Activated naive CD4-positive, alpha-beta T cell treated with anti-CD3 and anti-CD28 coated beads, Interleukin-2, amount 50 U/mL, for 72 hours (primary cell): ENCODE measurements at places on chromosomes 2 and 18. TPM values are rescaled to one million over a fixed set of nuclear protein-coding genes. Genes with fewer than 3 reads are reported as not detected.

GAL3ST2 gene
- 0.16 TPM for total RNA-seq

KCNG2 gene
- not detected for total RNA-seq

CDH19 gene
- total RNA-seq = not detected

FARSB gene
- 30.8 TPM for total RNA-seq

SPP2 gene
- total RNA-seq = not detected

REG3G gene
- total RNA-seq = not detected

PTGR3 gene
- total RNA-seq = 31.6 TPM

AFF3 gene
- 1.5 TPM for total RNA-seq

CHRNA1 gene
- total RNA-seq = not detected

ARL6IP6 gene
- total RNA-seq = 27.0 TPM

CCDC148 gene
- 0.08 TPM for total RNA-seq

SERPINB12 gene
- not detected for total RNA-seq

FIGN gene
- not detected for total RNA-seq

LAMA1 gene
- not detected for total RNA-seq

SLC30A3 gene
- total RNA-seq = 0.88 TPM

APLF gene
- 2.1 TPM for total RNA-seq

PPM1B gene
- total RNA-seq = 40.6 TPM

VPS4B gene
- total RNA-seq = 48.5 TPM

HSBP1L1 gene
- 21.6 TPM for total RNA-seq

SAG gene
- 0.05 TPM for total RNA-seq

TEX261 gene
- total RNA-seq = 12.1 TPM
